ENCODE measurements at places on chromosomes 1 and 21. TPM values are rescaled to one million over a fixed set of nuclear protein-coding genes. Genes with fewer than 3 reads are reported as not detected.
A peak's percentile ranks its signal among the peaks of the same experiment; 100 is the strongest.

DNA sequence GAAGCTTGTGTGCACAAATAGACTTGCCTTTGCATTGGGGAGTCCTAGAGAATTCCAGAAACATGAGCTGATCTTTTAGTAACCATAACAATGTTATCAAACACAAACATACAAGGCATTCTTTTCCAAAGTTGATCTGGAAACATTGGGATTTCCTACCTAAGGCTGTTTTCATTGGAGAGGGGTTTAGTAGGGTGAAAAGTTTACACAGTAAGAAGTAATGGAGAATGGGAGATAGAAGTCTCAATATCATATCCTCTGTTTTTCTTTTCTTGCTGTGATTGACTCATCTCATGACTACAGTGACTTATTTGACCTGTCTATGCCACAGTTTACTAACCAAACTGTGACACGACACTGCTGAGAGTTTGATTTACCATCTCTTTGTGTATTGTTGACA is 65.6 kb upstream of the PLA2G4A start:
- DNase-seq, result no peak

- DNase-seq, result no peak
These were observed 64.2 kb upstream of the CYYR1 start for GRCh38 chr21:26637201-26637745.

DNA sequence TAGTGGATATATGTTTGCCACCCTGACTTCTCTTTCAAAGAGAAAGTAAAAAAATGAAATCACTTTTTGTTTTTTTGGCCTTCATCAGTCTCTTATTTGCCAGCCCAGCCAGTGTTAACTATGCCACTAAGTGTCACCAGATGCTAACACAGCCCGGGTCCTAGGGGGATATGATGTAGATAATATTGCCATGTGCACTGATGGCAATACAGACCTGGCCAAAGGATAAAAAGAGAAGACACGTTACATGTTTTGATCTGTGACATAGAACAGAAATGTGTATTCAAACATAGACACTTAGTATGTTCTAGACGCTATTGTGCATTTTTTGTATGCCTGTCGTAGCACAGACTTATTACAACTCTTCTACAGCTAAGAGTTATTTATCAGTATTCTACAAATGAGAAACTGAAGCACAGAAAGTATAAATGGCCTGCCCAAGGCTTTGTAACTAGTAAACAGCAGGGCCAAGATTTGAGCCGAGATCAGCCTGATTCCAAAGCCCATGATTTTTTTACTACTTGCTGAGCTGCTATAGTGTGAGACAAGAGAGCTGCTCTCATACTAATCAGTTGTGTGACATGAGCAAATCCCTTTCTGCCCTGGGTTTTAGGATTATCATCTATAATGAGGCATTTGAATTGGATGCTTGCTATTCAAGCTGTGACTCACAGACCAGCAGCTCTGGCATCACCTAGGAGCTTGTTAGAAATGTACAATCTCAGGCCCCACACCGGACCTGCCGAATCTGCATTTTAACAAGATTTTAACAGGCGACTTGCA is 6.3 kb downstream of the LRRC53 start:
- no peak for DNase-seq

- DNase-seq, result no peak
These were observed 76.6 kb downstream of the PLPP3 start for GRCh38 chr1:56502700-56503245.

DNA sequence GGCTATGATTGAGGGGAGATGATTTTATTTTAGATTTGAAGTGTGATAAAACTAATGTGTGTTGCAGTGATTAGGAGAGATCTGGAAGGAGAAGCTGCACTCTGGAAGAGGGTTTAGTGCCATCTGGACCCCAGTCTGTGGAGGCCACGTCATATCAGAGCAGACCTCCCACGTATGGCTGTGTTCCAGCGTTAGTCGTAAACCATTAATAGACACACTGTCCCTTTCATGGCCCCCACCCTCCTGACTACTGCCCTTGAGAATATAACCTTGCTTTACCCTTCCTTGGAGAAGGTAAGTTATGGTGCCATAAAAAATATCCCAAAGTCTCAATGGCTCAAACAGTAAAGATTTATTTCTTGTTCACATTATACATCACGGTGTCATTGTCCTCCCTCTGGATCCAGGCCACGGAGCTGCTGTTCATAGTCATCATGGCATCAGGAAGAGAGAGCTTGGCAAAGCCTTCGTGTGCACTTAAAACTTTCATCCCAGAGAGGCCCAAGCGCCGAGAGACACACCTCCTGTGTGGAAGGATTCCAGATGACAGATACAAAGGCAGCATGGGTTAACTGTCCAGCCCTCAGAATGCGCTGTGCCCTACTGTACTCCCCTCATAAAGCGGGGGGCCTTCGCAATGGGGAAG is 33.2 kb downstream of the RHOU start:
- no peak for DNase-seq

- no peak for DNase-seq
These were observed 2.8 kb downstream of the ARHGEF16 start for GRCh38 chr1:3456964-3457909.

DNA sequence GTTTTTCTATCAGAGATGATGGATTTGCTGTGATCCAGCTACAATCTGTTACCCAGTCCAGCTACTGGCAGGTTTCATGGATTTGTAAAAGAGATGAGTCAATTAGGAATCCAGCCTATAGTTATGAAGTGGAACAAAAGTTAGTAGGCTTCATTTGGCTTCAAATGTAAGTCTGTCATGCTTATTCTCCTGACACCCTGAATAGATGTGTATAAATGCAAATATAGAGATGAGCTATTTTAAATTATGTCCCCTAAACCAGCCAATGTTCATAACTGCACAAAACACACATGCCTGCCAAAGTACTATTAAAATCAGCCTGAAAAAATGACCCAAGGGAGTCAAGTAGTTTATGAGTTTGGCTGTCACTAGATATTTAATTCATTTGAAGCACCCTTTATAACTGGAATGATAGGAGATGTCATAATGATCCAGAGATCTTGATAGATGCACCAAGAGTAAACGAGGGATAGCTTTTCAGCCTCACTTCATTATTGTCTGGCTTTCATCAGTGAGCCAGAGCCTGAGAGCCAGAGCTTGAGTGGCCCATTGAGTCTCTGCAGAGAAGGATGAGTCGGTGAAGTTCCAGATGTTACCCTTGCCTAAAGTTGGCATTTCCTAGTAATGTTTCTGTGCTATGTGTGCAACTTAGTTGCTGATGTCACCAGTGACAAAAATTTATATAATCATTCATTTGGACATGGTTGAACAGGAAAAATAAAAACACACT is 11.8 kb upstream of the NTMT2 start:
- DNase-seq, result no peak

DNA sequence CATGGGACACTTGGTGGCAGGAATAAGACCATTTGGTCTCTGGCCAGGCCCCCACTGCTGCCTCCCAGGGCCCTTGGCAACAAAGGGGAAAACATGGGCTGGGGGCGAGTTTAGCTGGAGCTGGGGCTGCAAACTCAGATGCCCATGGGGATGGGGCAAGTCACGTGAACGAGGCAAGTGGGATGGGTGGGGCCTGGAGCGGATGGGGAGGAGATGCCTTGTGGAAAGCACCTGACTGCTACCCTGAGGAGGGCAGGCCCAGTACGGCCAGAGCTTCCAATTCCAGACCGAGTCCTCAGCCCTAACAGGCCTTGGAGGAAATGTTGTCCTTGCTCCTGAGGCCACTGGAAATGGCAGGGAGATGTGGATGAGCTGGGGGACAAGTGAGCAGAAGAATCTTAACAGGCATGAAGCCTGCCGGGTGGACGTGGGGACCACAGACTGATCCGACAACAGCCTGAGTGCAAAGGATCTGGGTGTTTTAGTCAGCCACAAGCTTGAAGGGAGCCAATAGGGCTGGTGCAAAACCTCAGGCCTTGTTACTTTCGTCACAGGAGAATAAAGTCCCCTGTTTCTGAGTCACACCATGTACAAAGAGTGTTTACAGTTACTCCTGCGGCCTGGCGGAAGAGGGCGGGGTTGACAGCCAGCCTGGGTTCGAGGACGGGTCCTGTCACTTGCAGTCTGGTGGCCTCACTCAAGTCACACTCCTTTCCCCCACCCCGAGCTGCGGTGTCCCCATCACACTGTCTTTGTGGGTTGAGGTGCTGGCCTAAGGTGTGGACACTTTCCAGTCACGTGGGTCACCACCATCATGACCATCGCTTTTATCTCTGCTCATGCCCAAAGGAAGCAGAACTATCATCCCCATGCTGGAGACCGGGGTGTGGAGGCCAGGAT is 19.1 kb downstream of the RUNX3 start:
- peak; percentile 47 for DNase-seq

DNA sequence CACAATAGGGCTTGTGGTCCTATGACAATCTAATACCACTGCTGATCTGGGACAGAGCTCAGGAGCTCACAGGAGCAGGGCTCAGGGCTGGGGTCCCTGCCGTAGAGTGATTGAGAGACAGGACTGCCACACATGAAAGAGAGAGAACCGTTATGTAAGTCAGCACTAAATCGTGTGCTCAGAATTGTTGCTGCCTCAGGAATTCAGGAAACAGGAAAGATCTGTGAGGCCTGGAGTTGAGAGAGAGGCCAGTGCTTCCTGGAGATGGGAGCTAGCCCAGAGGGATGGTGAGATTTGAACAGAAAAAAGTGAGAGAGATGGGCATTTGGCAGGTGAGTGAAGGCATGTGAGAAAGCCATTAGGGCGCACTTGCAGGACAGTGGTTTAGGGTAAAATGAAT is 17.5 kb upstream of the ACBD6 start:
- no peak for DNase-seq

The MAP3K6 gene
- 21.7 TPM for total RNA-seq

The DMBX1 gene
- not detected for total RNA-seq

The CLCA2 gene
- 1.2 TPM for total RNA-seq

The FCAMR gene
- 0.56 TPM for total RNA-seq

The ATP1A4 gene
- total RNA-seq, result not detected

The NBPF15 gene
- 9.7 TPM for total RNA-seq

Measured in colonic mucosa (tissue), 4 donors.